ENCODE measurements at places on chromosomes 2 and 18. TPM values are rescaled to one million over a fixed set of nuclear protein-coding genes. Genes with fewer than 3 reads are reported as not detected.

Gene ACTR1B
- total RNA-seq, result 98.8 TPM

Gene SRD5A2
- total RNA-seq, result not detected

GRCh38 chr2:8882094-8882493, 44.7 kb upstream of the KIDINS220 start:
- no peak for DNase-seq

GRCh38 chr2:106990297-106990696, 104.3 kb upstream of the ST6GAL2 start:
- DNase-seq, result no peak

- DNase-seq, result no peak
Measured at GRCh38 chr2:176121190-176122051, 1.1 kb upstream of the HOXD9 start.

DNA sequence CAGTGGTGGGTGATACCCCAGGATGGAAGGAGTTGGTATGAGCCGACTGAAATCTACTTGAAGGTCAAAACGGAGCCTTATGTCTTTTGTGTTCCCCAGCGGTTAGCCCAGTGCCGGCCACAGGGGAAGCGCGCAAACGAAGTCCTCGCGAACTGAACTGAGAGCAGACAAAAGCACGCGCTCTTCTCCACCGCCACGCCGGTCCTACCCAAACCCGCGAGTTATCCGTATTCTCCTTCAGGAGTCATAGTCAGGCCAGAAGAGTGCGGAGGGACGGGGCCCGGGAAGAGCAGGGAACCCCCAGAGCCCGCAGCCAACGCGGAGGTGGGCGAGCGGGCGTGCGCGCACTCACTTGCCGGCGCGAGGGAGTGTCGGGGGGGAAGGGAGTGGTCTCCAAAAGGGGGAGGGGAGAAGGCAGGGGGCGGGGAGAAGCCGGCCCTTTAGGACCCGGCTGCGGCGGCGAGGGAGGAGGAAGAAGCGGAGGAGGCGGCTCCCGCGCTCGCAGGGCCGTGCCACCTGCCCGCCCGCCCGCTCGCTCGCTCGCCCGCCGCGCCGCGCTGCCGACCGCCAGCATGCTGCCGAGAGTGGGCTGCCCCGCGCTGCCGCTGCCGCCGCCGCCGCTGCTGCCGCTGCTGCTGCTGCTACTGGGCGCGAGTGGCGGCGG, at the start of gene IGFBP2:
Gene IGFBP2, plus strand, starts transcription at position 469 of the 664 bp plus-strand sequence. Its CDS starts 104 bp downstream, at position 573.
- no peak for DNase-seq

DNA sequence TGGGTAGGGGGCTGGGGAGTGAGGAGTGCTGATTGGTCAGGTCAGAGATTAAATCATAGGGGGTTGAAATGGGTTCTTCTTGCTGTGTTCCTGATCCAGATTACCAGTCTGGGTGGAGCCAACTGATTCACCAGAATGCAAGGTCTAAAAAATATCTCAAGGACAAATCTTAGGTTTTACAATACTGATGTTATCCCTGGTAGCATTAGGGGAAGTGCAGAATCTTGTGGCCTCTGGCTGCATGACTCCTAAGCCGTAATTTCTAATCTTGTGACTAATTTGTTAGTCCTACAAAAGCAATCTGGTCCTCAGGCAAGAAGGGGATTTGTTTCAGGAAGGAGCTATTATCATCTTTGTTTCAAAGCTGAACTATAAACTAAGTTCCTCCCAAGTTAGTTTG, 289.2 kb upstream of the KYNU start:
- no peak for DNase-seq

Measured in activated CD4-positive, alpha-beta memory T cell treated with anti-CD3 and anti-CD28 coated beads, Interleukin-2, amount 10 ng/mL, durations not matched to agents 7 days and 5 days (primary cell).